ENCODE measurements at places on chromosomes 6 and 20. TPM values are rescaled to one million over a fixed set of nuclear protein-coding genes. Genes with fewer than 3 reads are reported as not detected.

Gene CNPY3
- total RNA-seq: 30.0 TPM

Gene FAM209B
- total RNA-seq: not detected

Gene TREM2
- total RNA-seq: not detected

Gene TPBG
- total RNA-seq: 83.3 TPM

Gene ID4
- 3.5 TPM for total RNA-seq

All from myometrial cell (primary cell).